ENCODE measurements at places on chromosomes 12 and 14.

GRCh38 chr12:98532687-98533304 lies 17.4 kb downstream of the TMPO start:
- no peak for DNase-seq

- no peak for DNase-seq
Measured at GRCh38 chr14:22479776-22480464, 109.1 kb downstream of the DAD1 start.

DNA sequence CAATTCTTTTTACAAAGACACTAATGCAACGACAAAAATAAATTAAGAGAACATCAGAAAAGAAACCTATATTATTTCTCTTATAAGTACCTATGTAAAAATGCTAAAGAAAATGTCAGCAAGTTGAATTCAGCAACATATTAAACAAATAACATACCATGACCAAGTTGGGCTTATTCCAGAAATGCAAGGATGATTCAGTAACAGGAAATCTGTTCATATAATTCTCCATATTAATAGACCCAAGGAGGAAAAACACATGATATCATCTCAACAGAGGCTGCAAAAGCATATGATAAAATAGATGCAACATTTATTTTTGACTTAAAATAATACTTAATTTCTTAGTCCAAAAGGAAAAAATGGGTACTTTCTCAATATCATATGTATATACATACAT lies 25.1 kb upstream of the GPHB5 start:
- no peak for DNase-seq

DNA sequence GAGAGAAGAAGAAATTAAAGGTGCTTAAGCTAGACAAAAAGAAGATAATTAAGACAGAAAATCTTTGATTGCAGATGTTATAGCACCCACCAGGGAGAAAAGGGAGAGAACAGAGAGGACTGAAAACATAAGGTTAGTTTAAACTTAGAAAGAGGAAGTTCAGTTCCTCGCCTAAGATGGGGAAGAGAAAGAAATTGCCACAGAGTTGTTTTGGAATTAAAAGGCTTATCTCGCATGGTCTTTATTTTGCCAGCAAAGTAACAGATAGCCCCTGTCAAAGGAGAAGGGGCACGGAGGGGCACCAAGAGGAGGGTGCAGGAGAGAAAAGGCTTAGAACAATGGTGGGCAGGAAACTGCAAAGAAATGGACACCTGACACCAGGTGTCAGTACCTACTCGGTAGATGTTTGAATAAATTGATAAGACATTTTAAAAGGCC lies 17.8 kb upstream of the OXA1L start:
- DNase-seq, result no peak

- DNase-seq, result no peak
Measured at GRCh38 chr12:19055589-19055988, 73.9 kb upstream of the PLEKHA5 start.

Data from activated gamma-delta T cell treated with anti-CD3 and anti-CD28 coated beads, Interleukin-2, amount 50 U/mL, for 16 hours (primary cell).